Neuronal stem cell (in vitro differentiated cells): ENCODE measurements at places on chromosomes 3 and 15.

DNA sequence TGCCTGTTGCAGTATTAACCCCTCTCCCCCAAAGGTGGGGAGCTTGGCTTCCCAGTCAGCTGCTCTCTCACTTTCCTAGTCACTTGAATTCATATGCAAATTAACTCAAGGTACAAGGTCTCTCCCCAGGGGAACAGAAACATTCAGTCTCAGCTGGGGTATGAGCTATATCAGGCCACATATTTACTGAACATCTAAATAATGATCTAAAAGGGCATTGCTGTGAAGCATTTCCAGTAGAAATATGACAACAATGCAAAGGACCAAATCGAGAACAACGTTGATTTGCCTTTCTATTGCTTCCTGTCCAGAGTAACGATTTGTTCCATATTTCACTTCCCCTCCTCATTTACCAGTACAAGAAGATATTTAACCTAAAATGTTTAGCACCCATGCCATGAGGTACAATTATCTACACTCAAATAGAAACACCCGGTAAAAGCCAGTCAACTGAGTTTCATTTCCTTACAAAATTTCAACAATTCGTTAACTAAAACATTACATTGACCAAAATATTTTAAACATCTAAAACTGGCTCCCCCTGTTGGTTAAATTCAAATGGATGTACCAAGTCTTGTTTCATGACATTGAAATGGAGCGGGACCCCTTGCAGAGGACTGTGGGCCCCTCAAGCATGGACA lies 36.5 kb upstream of the KLHL6 start:
- DNase-seq = no peak

DNA sequence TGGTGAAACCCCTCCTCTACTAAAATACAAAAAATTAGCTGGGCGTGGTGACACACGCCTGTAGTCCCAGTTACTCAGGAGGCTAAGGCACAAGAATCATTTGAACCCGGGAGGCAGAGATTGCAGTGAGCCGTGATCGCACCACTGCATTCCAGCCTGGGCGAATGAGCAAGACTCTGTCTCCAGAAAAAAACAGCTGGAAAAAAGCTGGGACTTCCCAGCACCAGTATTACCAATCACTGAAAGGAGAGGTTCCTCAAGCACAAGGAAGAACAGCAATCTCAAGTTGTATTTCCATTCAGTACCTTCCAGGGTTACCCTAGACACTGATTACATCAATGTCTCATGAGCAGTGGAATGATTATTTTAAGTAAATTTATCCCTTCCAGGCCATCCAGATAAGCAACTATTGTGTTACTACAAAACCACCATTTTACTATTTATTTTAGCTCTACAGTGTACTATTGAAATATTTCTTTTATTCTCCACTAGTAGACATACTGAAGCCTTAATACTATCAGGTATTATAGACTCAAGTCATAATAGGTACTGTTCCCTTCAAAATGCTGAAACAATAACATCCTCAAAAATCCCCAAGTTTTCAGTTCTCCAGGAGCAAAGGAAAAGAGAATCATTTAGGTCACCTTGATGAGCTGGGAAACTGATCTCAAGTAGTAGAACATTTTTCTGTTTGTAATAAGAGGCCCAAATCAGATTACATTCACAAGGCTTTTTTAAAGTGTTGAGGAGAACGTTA lies 54.8 kb upstream of the VGLL4 start:
- no peak for DNase-seq

GRCh38 chr3:8365541-8365940 lies 136.1 kb upstream of the LMCD1 start:
- no peak for DNase-seq

DNA sequence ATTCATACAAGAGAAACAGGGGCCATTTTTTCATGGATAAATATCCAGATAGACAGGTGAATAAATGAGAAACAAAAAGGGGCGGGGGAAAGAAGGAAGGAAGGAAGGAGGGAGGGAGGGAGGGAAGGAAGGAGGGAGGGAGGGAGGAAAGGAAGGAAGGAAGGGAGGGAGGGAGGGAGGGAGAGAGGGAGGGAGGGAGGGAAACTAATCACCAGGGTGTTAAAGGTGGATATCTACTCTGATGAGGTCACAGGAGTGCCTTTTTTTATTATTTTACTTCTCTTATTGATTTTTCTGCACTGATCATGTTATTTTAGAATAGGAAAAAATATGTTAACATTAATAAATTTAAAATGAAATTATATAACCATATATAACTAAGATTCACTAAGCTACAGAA lies 10.4 kb upstream of the VEPH1 start:
- no peak for DNase-seq

GRCh38 chr15:98881526-98882520 lies 125.8 kb downstream of the PGPEP1L start:
- DNase-seq = no peak

DNA sequence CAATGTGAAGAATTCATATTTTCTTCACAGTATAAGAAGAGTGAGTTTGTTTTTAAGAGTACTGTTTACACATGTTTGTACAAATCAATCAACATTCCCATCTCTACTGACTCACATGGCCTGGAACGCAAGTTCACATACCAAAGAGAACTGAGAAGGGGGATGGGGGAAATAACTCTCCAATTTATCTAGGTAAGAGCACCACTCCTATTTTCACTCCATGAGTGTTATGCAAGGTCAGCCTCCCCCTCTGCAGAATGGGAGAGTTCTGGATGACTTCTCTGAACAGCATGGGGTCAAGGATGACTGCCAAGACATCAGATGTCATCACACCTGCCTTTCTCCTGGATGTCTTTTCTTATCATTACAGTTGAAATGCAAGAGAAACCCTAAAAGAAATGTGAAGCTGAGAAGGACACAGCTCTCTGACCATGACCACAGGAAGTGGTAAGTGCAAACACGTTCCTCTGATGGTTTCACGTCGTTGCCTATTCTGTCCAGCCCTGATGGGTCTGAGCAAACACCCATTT lies 95.2 kb downstream of the SEMA6D start:
- DNase-seq = no peak

- DNase-seq = peak; percentile 1
These were observed 293.5 kb upstream of the SUCLG2 start for GRCh38 chr3:67947808-67948508.

- DNase-seq = no peak
These were observed 31.3 kb upstream of the FAH start for GRCh38 chr15:80121546-80121945.
